ENCODE measurements at places on chromosomes 4 and X. TPM values are rescaled to one million over a fixed set of nuclear protein-coding genes. Genes with fewer than 3 reads are reported as not detected.

DNA sequence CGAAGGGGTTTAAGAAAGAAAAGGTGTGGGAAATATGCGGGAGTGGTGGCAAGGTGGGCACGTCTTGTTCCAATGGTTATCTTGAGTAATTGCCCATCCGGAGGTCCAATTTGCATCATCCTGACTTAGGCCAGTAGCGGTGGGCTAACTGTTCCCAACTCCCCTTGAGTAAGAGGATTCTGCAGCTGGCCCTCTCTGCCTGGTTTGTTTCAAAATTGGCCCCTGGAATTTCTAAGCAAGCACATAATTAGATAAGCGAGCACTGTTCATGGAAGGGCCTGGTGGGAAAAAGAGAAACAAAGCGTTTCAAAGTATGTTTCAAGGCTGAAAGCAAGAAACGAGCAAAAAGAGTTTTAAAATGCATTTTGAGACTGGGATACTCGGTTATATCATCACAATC is 198.2 kb downstream of the CEP135 start:
- H3K27me3 ChIP-seq: no peaks in the 10 kb centered on the region
- H3K4me1 ChIP-seq: no peaks in the 10 kb centered on the region
- H3K36me3 ChIP-seq: no peaks in the 10 kb centered on the region
- H3K4me3 ChIP-seq: no peak overlapping the region

GRCh38 chrX:38192007-38192810 is 28.5 kb downstream of the SRPX start:
- no peak overlapping the region for H3K4me3 ChIP-seq
- no peaks in the 10 kb centered on the region for H3K36me3 ChIP-seq
- no peak overlapping the region for H3K27ac ChIP-seq
- no peaks in the 10 kb centered on the region for H3K27me3 ChIP-seq

- H3K27ac ChIP-seq: no peak overlapping the region
- no peak overlapping the region for H3K4me3 ChIP-seq
- peaks cover 18% of the 10 kb centered on the region for H3K36me3 ChIP-seq
- H3K27me3 ChIP-seq: no peaks in the 10 kb centered on the region
Observed at GRCh38 chr4:78426972-78427371, 124.6 kb upstream of the ANXA3 start.

DNA sequence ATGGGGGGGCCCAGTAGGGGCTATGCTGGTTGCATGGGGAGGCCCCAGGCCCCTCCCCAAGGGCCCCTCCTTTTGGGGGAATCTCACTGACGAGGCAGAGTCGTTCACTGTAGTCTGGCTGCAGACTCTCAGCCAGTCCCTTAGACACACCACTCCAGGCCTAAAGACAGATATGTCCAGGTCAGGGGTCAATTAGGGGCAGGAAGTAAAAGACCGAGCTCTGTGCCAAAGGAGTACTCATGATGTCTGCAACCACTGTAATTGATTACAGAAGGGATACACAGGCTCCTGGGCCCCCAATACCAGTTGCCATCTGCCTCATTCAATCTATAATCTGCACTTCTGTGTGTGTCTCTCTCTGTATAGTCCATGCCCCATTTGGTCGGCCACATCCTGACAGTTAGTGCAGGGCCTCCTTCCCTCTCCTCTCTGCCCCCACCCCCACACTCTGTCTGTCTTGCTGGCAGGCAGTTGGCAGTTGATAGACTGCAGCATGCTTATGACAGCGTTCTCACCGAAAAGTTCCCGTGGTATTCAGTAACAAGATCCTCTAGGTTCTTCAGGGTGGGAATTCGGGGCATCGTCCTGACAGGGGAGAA is 1.3 kb upstream of the CXorf65 start:
- no peaks in the 10 kb centered on the region for H3K27me3 ChIP-seq
- DNase-seq: no peak
- no peaks in the 10 kb centered on the region for H3K36me3 ChIP-seq
- H3K4me1 ChIP-seq: peaks cover 20% of the 10 kb centered on the region

- no peak for DNase-seq
- no peak overlapping the region for H3K27ac ChIP-seq
- H3K36me3 ChIP-seq: no peaks in the 10 kb centered on the region
- H3K4me1 ChIP-seq: peaks cover 3% of the 10 kb centered on the region
- no peaks in the 10 kb centered on the region for H3K27me3 ChIP-seq
- no peak overlapping the region for H3K4me3 ChIP-seq
Observed at GRCh38 chr4:145909281-145909715, 29.3 kb downstream of the ZNF827 start.

The APLN gene
- 0.26 TPM for polyA plus RNA-seq

- H3K27me3 ChIP-seq: no peaks in the 10 kb centered on the region
- H3K27ac ChIP-seq: no peak overlapping the region
- no peak overlapping the region for H3K4me3 ChIP-seq
Observed at GRCh38 chr4:186584912-186585311, 29.5 kb upstream of the MTNR1A start.

The FGA gene
- polyA plus RNA-seq: 755 TPM

DNA sequence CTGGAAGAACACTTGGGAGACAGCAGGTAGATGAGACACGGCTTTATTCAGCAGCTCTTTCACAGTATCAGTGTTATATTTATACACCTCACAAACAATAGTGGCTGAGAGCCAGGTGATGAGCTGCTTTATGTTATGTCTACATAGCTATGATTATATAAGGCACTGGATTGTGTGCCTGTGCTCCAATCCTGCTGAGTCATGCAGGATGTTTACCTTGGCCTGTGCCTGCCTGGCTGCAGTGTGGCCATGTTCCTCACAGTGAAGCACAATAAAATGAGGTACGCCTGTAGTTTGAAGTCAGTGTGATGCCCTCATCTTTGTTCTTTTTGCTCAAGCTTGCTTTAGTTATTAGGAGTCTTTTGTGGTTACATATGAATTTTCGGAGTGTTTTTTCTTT is 31.3 kb downstream of the CXCL13 start:
- H3K36me3 ChIP-seq: no peaks in the 10 kb centered on the region
- no peak overlapping the region for H3K4me3 ChIP-seq
- no peaks in the 10 kb centered on the region for H3K27me3 ChIP-seq
- peak; percentile 83 for DNase-seq
- no peak overlapping the region for H3K27ac ChIP-seq

GRCh38 chr4:93670434-93670833 is 158.1 kb upstream of the ATOH1 start:
- H3K4me1 ChIP-seq: no peaks in the 10 kb centered on the region
- no peaks in the 10 kb centered on the region for H3K27me3 ChIP-seq
- DNase-seq: no peak
- H3K27ac ChIP-seq: no peak overlapping the region

DNA sequence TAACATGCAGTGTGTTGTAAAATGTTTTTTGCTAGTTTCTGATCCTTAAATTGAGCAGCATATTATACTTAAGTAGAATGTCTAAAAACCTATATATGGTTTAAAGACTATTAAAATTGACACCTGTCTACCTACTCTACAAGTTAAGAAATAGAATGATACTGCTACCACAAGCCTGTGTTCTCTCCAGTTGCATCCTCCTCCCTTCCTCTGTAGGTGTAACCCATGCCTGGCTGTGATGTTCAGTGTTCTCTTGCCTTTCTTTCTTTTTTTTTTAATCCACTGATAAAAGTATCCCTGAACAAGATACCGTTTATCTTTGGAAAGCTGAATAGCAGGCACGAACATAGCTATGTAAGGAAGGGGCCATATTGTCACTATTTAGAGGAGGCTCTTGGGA is 99.1 kb downstream of the KDM6A start:
- H3K4me3 ChIP-seq: no peak overlapping the region
- no peak for DNase-seq
- H3K27ac ChIP-seq: no peak overlapping the region
- peaks cover 20% of the 10 kb centered on the region for H3K4me1 ChIP-seq
- no peaks in the 10 kb centered on the region for H3K36me3 ChIP-seq
- no peaks in the 10 kb centered on the region for H3K27me3 ChIP-seq

GRCh38 chrX:129123795-129124194 is 399.5 kb downstream of the SMARCA1 start:
- peaks cover 60% of the 10 kb centered on the region for H3K4me1 ChIP-seq
- peak overlapping the region; percentile 68 for H3K27ac ChIP-seq
- no peaks in the 10 kb centered on the region for H3K36me3 ChIP-seq
- H3K4me3 ChIP-seq: no peak overlapping the region
- no peaks in the 10 kb centered on the region for H3K27me3 ChIP-seq

DNA sequence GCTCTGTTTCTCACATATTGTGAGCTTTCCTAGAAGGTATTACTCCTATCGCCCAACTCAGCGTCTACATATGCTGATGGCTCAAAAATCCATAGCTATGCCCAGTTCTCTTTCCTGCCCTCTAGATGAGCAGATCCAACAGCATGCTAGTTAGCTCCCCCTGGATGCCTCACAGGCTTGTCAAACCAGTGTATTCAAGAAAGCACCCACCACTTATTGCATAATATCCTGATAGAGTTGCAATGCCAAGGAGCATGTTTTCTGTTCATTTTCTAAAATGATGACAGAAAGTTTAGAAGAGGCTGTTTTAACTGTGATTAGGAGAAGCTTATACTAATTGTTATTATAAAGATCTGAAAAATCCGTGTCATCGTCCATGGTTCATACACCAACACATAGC is 1.9 kb upstream of the PACRGL start:
- no peak for DNase-seq
- no peaks in the 10 kb centered on the region for H3K27me3 ChIP-seq
- no peak overlapping the region for H3K4me3 ChIP-seq
- H3K36me3 ChIP-seq: no peaks in the 10 kb centered on the region
- H3K27ac ChIP-seq: no peak overlapping the region

DNA sequence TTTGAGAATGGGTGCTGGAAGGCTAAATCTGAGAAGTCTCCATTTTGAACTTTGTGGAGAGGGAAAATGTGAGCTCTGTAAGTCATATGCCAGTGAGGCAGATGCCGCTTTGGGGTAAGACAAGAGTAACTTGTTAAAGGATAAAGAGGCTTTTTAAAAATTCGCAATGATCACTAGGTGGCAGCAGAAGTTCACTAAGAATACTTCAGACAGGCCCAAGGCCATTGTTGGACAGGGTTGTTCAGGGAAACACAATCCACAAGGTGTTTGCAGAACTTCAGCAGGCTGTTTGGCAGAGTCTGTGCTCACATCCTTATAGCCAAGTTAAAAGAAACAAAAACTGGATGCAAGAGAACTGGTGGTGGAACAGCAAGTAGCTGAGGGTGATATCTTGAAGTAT is 13.7 kb upstream of the PIGA start:
- H3K27me3 ChIP-seq: no peaks in the 10 kb centered on the region
- peak; percentile 55 for DNase-seq
- no peak overlapping the region for H3K4me3 ChIP-seq
- H3K4me1 ChIP-seq: no peaks in the 10 kb centered on the region
- H3K36me3 ChIP-seq: no peaks in the 10 kb centered on the region

GRCh38 chrX:703866-704265 is 73.3 kb downstream of the SHOX start:
- H3K27me3 ChIP-seq: no peaks in the 10 kb centered on the region
- DNase-seq: no peak

- no peak for DNase-seq
- no peak overlapping the region for H3K27ac ChIP-seq
- no peaks in the 10 kb centered on the region for H3K36me3 ChIP-seq
- no peaks in the 10 kb centered on the region for H3K27me3 ChIP-seq
- peaks cover 53% of the 10 kb centered on the region for H3K4me1 ChIP-seq
Observed at GRCh38 chr4:2767046-2767704, 11.0 kb upstream of the TNIP2 start.

- H3K36me3 ChIP-seq: no peaks in the 10 kb centered on the region
- peaks cover 8% of the 10 kb centered on the region for H3K27me3 ChIP-seq
- no peak overlapping the region for H3K27ac ChIP-seq
- no peak overlapping the region for H3K4me3 ChIP-seq
- peaks cover 11% of the 10 kb centered on the region for H3K4me1 ChIP-seq
Observed at GRCh38 chr4:150080337-150080736, 2.1 kb downstream of the DCLK2 start.

The RNF128 gene
- polyA plus RNA-seq: 43.5 TPM

DNA sequence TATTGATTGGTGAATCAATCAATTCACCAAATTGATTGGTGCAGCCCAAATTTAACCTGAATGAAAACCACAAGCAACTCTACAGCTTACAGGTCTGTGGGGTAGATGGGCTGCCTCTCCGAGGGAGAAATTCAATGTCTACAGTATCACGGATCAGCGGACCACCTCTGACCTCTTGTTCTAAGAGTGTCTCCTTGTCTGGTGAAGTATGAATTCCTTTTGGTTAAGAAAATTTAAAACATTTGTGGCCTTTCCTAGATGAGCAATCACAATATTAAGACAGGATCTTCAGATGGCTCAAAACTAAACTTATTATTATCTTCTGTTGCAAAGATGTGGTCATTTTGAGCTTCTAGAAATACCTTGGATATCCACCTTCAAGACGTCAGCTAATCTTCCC is 153.3 kb downstream of the IL15 start:
- DNase-seq: no peak
- H3K36me3 ChIP-seq: no peaks in the 10 kb centered on the region
- no peaks in the 10 kb centered on the region for H3K27me3 ChIP-seq
- H3K27ac ChIP-seq: no peak overlapping the region

DNA sequence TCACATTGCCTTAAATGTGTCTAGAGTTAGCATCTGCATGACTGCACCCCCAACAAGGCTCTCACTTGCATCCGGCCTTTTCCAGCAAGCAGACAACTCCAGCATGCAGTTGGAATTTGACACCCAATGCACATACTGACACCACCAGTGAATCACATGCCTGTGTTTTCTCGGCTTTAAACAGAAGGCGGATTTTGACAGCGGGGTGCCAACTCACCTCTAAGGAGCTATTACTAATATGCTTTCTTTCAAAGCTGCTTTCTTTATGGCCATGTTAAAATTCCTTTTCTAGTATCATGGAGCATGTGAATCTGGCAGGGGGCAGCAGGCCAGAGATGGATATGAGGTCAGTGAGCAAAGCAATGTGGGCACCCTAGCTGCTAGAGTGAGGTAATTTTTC is 78.0 kb upstream of the CLNK start:
- no peak overlapping the region for H3K27ac ChIP-seq
- no peaks in the 10 kb centered on the region for H3K4me1 ChIP-seq
- H3K4me3 ChIP-seq: no peak overlapping the region
- DNase-seq: no peak
- H3K36me3 ChIP-seq: no peaks in the 10 kb centered on the region
- H3K27me3 ChIP-seq: no peaks in the 10 kb centered on the region

DNA sequence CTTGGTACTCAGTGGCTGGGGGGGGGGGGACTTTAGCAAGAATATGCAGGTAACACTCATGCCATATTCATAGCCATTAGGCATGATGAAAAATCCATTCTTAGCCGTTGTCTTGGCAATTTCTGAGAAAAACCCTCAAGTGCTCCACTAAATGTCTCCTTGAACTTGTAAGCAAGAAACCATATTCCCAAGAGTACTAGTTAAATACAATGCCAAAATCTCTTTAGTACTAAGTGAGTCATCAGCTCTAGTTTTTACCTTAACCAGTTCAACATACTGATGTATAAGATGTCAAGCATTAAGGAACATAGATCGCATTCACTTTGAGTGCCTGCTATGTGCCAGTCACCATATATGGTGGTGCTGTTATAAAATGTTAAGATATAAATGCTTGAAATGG is 27.5 kb downstream of the UBE2D3 start:
- H3K4me3 ChIP-seq: no peak overlapping the region
- H3K36me3 ChIP-seq: peaks cover 68% of the 10 kb centered on the region
- H3K27ac ChIP-seq: no peak overlapping the region

The PCDH18 gene
- polyA plus RNA-seq: not detected

Measured in HepG2 (cell line).